ENCODE measurements at places on chromosomes 3 and 15.

GRCh38 chr15:51505251-51505650, 117.3 kb downstream of the DMXL2 start:
- no peak for DNase-seq

- peak; percentile 75 for DNase-seq
These were observed 3.1 kb upstream of the ACKR4 start for GRCh38 chr3:132593947-132594323.

DNA sequence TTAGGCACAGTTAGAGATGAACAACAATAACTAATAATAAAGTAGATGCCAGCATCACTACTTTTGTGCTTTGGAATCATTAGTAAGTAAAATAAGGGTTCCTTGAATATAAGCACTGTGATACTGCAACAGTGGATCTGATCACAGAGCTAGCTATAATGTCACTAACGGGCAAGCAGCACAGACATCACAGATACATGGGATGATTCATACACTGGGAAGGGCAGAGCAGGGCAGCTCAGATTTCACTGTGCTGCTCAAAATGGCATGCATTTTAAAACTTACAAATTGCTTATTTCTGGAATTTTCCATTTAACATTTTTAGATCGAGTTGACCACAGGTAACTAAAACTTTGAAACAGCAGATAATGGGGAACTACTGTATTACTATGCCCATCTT, 476.6 kb downstream of the FHIT start:
- DNase-seq: no peak

GRCh38 chr15:40040770-40041169, 1.8 kb upstream of the SRP14 start:
- DNase-seq: no peak

- no peak for DNase-seq
These were observed 251.9 kb downstream of the IGSF11 start for GRCh38 chr3:118782755-118783202.

- DNase-seq: peak; percentile 32
These were observed 1.7 kb downstream of the IP6K2 start for GRCh38 chr3:48715174-48715800.

- DNase-seq: peak; percentile 45
These were observed 3.5 kb upstream of the CCDC9B start for GRCh38 chr15:40344217-40344616.

DNA sequence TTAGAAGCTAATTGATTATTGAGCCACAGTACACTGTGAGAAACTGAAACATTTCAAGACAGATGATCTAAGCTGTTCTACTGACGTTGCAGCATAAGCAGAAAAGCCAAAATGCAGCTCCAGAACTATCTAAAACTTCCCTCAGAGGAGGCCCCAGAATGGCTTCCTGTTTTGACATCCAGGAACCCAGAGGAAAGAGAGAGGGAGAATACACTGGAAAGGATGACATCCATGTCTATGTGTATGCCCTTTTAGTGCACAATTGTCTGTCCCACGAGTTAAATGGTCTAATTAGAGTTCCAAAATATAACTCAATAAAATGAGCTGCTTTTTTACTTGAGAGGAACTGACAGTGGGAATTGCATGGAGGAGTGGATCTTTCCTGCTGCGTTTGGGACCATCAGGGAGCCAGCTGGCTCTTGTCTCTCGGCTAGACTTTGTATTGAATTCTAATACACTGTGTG, 688.1 kb downstream of the ZNF385D start:
- DNase-seq: peak; percentile 42

DNA sequence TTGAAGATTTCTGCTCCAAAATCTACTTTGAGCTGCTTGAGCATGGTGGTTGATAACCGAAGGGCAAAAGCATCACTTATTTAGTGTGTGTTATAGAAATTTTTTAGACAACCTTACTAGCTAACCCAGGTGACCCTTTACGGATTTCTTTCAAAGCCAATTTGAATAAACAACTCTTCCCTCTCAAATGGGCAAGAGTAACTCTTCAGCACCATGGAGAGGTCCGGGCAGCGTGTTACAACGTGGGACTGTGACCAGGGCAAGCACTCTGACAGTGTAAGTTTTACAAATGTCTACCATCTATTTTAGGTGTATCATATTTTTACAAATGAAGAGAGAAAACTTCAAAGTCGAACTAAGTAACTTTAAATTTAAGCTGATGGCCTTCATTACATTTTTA, 471.8 kb downstream of the MFSD1 start:
- peak; percentile 68 for DNase-seq

GRCh38 chr3:46449755-46450552, 14.8 kb downstream of the LTF start:
- peak; percentile 26 for DNase-seq
